Motor neuron (in vitro differentiated cells): ENCODE measurements at places on chromosomes 7 and 10. TPM values are rescaled to one million over a fixed set of nuclear protein-coding genes. Genes with fewer than 3 reads are reported as not detected.

- no peak for ATAC-seq
These were observed 167.6 kb upstream of the LRGUK start for GRCh38 chr7:133959505-133959904.

DNA sequence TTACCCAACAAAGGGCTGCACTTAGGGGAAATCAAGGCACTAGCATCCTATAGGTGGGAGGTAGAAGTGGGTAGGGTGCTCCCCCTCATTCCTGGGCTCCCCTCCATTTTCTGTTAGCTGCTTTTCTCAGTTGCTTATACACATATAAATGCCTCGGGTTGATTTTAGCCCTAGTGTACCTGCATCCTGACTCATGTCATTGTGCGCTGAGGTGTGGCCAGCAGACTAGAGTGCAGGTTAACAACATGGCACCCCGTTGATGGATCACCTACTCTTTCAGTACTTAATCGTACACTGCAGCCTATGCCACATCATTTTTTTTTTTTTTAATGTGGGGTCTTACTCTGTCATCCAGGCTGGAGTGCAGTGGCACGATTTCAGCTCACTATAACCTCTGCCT, 144.0 kb upstream of the ITGB1 start:
- ATAC-seq, result no peak

- ATAC-seq, result no peak
These were observed 155.6 kb downstream of the ARHGAP21 start for GRCh38 chr10:24568042-24568441.

DNA sequence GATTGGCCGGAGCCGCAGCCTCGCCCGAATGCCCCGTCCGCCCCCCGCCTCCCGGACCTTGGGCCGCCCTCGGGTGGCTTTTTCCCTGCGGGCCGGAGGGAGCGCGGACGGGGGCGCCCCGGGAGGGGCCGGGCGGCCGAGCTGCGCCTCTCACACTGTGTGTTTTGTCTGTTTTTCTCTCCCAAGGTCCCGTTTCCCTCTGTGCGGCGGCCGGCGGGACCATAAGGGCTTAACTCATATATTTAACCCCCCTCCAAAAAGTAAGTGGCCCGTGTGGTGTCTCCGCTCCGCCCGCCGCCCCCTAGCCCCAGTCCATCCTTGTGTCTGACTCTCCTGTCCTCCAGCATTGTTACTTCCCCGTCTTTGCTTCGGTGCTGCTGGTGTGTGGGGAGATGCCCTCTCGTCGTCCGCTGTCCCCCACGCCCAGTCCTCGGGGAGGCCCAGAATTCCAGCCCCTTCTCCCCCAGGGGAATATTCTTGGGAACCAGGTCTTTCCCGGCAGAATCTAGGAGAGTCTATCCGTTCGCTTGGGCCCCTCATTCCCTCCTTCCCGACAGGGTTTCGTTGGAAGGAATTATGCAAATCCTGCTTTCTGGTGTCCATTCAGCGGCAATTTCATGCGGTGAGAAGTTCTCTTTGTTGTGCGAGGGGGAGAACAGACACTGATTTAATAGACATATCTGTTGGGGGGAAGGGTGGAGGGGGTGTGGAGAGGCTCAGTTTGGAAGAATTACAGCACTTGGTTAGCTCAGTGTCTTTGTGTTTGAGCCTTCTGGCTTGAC, 1.3 kb downstream of the LCOR start:
- no peak for ATAC-seq

- ATAC-seq, result peak; percentile 77
These were observed 920 bp downstream of the TES start for GRCh38 chr7:116211006-116211912.

DNA sequence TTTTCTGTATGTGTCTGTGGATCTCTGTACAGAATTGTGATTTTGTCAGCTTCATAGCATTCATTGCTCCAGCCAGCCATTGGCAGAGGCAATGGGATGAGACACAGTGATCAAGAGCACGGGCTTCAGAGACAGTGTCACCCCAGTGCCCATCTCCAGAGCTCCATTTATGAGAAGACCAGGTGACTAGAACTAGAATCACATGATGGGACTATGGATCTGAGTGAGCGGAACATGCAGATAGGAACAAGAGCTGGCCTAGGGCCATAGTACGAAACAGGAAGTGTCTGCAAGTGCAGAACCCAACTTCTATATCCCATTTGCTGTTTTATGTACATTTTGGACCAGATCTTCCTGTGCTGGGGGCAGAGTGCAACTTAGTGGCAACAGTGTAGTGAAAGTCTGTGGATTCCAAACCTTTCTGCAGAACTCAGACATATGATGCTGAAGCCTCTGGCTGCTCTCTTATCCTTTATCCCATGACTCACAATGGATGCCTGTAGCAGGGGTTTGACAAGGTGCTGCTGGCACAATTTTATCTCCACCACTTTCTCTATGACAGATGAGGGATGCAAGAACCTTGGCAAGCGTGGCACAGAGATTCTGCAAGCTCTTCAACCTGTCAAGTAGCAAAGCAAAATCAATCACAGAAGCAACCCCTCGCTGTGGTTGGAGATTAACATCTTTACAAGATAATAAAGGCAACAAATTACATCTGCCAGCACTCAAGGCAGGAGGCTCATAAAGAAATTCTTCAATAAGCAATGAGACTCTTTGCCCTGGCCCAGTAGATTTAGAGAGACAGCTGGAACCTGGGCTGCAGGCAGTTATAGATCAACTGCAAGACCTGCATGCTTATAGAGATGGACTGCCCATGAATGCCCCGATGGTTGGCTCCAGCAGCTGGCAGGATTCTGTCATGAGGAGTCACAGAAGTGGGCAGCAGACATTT, 681.3 kb downstream of the TNS3 start:
- peak; percentile 45 for ATAC-seq

DNA sequence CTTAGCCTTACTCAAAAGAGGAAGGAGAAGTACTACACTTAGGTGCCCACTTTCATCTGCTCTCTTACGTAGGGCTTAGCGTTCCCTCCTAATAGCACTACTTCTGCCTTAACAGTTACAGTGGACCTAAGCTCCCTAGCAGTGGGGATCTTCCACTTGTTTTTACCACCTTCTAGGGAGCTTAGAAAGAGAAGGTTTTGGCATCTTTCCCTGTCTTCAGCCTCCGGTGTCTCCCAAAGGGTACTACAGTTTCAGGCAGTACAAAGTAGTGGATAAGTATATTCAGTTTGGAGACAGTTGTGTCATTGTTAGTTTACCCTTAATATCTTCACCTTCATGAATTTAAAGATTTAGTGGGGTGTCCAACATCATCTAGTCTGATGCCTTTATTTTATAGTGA, 14.6 kb downstream of the CHRM2 start:
- ATAC-seq, result no peak

DNA sequence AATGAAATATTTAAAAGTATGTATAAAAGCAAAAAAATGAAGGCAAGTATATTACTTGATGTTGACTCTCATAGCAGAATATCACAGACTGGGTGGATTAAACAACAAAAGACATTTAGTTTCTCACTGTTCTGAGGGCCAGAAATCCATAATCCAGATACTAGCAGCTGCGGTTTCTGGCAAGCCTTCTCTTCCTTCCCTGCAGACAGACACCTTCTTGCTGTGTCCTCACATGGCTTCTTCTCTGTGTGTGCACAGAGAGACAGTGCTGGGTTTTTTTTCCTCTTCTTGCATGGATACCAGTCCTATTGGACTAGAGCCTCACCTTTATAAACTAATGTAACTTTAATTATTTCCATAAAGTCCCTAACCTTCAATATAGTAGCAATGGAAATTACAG, 127.9 kb upstream of the AKR1E2 start:
- no peak for ATAC-seq

- ATAC-seq, result no peak
These were observed 63.2 kb upstream of the PODXL start for GRCh38 chr7:131619336-131620305.

- no peak for ATAC-seq
These were observed 22.1 kb downstream of the EXOC4 start for GRCh38 chr7:133275008-133275407.

GRCh38 chr7:1717903-1718676, 48.0 kb downstream of the ELFN1 start:
- no peak for ATAC-seq

DNA sequence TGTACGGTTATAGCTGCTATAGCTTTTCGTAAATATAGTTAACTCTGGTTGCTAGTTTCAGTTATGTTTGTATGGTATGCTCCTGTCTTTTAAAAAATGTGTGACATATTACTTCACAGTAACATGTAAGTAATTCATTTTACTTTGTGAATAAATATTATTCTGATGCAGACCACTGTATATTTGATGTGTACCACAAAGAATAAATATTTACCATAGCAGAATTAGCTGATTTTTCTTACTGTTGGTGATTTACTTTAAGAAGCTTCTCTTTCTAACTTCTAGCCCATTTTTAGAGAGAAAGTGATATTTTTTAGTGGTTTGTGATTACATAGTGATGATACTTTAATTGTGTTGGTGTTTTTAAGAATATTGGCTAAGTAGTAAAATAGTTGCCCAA, 292.8 kb downstream of the BBS9 start:
- no peak for ATAC-seq

DNA sequence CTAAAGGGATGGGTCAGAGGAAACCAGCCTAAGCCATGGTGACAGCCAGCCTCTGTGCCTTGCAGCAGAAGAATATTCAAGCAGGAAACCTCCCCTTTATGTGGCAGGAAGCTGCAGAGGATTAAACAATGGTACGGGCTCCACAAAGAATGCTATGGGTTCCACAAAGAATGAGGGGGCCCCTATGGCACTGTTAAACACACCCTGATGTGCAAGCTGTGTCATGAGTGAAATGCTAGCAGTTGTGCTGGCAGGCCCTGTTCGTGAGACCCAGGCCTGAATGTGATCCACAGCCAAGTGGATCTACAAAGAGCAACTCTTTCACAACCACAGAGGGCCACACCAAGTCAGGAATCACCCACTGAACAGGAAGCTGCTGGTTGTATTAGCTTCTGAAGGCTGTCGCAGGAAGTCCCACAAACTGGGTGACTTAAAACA, 68.9 kb downstream of the MYOF start:
- peak; percentile 77 for ATAC-seq

GRCh38 chr7:98733036-98733435, 116.0 kb downstream of the NPTX2 start:
- no peak for ATAC-seq

GRCh38 chr10:3118641-3119091, 51.3 kb downstream of the PFKP start:
- no peak for ATAC-seq

GRCh38 chr7:73991522-73992100, 36.4 kb upstream of the ELN start:
- peak; percentile 83 for ATAC-seq

DNA sequence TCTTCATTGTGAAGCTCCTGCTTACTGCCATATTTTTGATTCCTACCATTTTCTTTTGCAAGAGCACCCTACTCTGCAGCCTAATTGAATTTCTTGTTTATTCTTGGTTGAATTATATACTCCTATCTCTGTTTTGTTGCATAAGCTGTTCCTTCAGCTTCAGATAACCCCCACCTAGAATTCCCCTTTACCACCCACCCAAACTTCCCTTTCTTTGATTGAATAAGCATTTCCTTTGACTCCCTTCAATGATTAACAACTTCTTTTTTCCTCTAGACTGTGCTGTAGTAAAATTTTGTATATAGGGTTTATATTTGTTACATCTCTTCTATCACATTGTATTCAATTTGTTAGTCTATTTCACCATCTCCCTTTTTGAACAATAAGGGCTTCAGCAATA, 168.1 kb downstream of the GPR37 start:
- no peak for ATAC-seq

DNA sequence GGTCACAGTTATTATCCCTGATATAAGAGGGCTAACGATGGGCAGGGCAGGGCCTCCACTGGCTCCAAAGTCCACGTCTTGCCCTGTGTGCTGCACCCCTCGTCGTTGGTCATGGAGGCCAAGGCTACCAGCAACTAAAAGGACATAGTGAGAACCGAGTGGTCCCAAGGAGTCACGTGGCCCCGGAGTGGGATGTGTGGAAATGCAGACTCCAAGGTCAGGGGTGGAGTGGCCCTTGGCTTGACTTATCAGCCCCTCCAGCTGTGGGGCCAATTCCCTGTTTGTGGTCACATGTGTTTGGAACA, 30.7 kb downstream of the BTBD16 start:
- no peak for ATAC-seq

DNA sequence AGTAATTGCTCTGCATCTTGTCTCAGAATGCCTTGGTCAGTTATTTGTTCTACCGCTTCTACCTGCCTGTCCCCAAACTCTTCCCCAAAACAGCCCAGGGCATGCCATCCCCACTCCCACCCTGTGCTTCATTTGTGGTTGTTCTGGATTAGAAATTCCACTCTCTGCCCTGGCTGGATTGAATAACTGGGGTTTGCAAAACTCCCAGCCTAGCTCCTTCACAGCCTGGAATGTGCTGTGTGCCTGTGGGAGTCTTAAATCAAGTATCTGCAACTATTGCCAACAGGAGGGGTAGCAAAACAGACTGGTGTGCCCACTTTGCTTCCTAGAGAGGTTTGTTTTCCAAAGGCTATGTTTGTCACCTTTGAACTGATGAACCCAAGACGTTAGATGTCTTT, 24.2 kb downstream of the TSPAN15 start:
- ATAC-seq, result no peak

- ATAC-seq, result no peak
These were observed 49.6 kb downstream of the BPGM start for GRCh38 chr7:134696261-134696660.

DNA sequence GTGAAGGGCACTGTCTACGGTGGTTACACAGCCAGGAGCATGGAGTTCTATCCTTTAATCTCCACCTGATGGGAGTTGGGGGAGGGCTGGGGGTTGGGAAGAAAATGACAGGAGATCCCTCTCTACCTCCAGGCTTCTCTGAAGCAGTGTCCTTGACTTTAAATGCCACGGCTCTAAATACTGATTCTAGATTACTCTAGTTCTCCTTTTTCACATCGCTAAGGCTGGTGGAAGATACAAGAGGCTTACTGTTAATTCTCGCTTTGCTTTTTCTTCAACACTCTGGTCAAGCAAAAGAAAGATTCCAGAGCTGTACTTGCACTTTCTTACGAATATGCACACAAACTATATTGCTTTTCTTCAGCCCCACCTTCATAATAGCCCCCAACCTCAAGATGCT, 30.5 kb downstream of the ARL3 start:
- ATAC-seq, result no peak

DNA sequence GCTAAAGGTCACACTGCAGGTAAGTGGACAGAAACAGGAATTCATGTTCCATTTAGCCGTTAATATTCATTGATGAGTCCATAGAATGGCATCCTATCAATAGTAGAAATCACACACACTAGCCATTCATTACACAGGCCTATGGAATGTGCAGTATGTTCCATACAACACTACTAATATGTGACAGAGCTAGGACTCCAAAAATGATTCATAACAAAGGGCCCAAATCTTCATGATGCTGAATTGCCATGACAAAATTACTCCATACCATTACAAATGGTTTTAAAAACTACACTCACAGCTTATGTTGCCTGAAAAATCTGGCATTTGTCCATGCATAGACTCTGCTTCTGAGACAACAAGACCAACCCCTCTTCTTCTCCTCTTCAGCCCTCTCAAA, 549.1 kb downstream of the XPNPEP1 start:
- ATAC-seq, result no peak

The TAS2R40 gene
- total RNA-seq, result 0.59 and 0.86 TPM in 2 replicates

The NPTX2 gene
- total RNA-seq, result 12.5 and 13.0 TPM in 2 replicates

The ARHGEF35 gene
- 0.58 TPM in 1 of 2 replicates, not detected in the other for total RNA-seq

The LGI1 gene
- 0.69 and 1.1 TPM in 2 replicates for total RNA-seq

The SLF2 gene
- total RNA-seq, result 31.0 and 36.2 TPM in 2 replicates

The MNX1 gene
- total RNA-seq, result 2.4 and 2.7 TPM in 2 replicates
